Stimulated activated CD4-positive, alpha-beta T cell treated with anti-CD3 and anti-CD28 coated beads, TNF-alpha, amount 100 ng/mL, for 1 hour (primary cell): ENCODE measurements at places on chromosomes 3 and 15.
A peak's percentile ranks its signal among the peaks of the same experiment; 100 is the strongest.

GRCh38 chr3:108346301-108347227, 50.2 kb downstream of the HHLA2 start:
- DNase-seq = no peak

DNA sequence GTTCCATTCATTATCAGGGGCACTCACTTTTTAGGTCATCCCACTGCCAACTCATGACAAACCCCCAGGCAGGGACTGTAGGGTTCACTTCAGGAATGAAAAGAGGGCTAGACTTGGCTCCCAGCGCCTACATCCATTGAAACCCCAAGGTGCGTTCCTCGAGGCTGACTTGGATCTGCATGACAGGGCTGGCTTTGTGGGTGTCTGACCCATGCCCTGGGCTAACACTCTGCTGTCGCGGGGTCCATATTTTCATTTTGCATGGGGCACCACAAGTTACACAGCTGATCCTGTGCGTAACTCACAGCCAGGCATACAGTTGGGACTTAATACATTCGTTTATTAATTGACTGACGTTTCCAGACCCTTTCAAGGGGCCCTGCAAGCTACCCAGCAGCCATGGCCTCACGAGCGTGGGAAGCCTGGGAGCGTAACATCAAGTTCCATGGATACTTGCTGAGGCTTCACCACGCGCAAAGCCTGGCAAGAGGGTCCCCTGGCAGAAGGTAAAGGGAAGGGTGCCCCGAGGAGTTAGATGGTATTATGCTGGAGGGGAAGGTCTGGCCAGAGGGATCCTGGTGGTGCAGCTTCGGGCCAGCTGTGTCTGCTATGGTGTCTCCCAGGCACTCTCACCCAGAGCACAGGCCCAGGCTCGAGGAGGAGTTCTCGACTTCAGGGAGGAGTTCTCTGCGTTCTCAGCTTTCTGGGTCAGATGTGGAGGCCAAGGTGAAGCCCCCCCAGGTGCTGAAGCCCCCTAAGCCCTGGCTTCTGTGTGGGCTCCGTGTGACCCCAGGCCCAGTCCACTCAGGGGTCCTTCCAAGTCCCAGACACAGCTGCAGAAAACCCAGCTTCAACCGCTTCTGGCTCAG, 85.4 kb downstream of the ADAMTS17 start:
- DNase-seq = no peak

GRCh38 chr3:2713923-2714322, 396.3 kb downstream of the IL5RA start:
- no peak for DNase-seq

GRCh38 chr3:11346416-11346815, 74.2 kb downstream of the ATG7 start:
- no peak for DNase-seq

DNA sequence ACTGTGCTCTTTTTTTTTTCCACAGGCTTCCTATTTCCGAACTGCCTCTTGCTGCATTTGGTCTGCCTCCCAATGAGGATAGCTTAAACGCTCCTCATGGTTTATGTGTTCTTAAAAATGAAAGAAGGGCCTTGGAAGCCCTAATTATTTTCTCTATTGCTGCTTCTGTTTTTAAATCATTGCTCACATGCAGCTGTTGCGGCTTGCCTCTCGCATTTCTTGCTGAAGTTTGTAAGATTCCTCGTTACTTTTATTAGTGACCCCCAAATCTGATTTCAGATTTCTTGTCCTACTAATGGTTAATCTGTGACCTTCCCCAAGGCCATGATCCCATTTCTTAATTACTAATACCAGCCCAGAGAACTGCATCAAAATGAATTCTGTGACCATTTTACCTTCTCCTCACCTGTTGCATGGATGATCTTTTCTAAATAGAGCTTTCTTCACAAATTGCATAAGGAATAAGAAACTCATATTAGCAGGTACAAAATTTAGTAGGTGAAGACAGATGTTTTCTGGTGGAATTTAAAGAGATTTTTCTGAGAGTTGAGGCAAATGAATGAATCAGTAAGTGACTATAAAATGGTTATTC, 1.8 kb downstream of the UBE2E1 start:
- no peak for DNase-seq

- DNase-seq = no peak
These were observed 601.7 kb upstream of the ZNF717 start for GRCh38 chr3:76387000-76387399.

DNA sequence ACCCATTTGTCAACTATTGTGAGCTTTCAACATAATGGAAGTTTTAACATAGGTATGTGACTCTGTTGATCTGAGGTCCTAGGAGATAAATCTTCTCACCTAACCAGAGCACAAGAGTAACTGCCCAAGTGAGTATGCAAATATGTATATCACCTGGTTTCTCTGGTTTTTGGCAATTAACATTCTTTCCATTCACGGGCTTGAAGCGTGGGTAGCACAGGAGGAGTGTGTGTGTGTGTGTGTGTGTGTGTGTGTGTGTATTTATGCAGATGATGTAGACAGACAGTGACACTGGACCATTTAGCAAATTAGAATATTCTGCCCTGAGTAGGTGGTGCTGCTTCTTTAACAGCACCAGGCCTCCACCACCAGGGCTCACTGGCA, 15.0 kb downstream of the EPHB1 start:
- DNase-seq = no peak

DNA sequence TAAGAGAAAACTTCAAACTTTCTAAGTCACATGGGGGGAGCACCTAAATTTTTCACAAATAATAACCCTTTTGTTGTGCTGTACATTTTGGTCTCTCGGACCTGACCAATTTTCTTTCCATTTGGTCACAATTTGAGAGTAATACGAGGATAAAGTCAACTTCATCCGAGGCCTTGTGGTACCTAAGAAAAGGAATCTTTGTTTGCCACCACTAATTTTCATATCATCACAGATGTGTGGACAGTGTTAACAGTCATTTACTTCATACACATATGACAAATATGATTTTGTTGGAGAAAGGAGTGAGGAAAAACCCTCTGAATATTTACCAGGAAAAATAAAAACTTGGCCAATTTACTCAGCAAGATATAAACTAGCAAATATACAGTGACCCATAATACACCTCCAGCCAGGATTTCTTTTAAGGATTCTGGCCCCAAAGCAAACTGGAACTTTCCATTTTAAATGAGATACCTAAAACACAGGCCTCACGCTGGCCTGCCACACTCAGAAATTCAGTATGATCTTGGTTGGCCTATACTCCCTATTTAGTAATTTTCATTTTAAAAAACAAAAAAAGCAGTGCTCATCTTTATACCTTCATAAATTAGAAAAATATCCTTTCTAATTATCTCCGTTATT, 40.7 kb downstream of the VGLL4 start:
- no peak for DNase-seq

DNA sequence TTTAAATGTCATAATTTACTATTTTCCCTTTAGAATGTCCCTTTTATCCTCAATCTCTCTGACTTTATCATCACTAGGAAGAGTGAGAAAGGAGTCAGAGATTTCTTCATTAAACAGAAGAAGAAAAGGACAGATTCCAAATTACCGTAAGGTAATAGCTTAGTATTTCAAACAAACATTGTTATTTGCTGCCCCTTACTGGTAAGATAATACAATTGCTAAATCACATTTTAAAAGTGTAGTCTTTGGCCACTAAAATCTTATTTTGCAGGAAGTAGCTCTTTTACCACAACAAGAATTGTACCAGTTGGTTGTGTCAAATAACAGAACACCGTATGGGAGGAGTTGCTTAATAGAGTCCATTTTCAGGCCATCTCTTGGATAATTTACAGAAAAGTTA, 53.7 kb downstream of the CGGBP1 start:
- DNase-seq = no peak

DNA sequence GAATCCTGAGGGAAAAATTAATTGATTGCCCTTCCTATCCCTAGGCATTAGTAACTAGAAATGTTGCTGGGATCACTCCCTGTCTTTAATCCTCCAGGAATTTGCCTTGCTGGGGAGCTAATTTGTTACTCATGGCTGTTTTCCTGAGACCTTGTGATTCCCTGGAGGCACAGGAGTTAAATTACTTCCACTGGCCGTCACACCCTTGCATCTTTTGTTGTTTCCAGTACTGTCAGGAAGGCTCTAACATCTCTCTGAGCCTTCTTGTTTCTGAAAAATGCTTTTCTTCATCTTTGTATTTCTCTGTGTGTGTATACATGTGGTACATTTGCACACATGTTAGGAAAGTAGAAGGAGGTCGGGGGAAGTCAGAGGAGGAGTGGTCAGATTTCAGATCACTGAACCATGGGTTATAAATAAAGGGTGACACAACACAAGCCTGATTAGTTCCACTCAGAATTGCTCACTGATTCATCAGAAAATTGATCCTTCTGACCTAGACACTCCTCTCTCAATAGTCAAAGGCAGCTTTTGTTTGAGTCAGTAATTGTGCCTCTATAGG, 23.5 kb upstream of the LRRFIP2 start:
- DNase-seq = no peak

DNA sequence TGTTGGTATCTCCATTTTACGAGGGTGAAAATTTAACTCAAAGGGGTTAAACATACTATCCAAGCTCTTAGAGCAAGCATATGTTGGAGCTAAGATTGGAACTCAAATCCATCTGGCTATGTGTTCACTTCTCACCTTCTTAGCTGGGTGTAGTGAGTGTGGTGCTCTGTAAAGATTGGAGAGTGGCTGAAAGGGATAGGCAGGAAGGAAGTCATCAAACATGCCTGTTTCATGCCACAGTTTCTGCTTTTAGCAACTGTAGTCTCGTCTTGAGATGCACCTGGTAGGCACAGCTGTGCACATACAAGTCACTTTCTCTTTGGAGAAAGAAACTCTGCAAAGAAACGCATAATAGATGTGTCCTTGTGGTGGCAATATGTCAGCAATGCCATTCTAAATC, 189.1 kb upstream of the MDFIC2 start:
- no peak for DNase-seq

GRCh38 chr3:33787328-33788009, 11.0 kb upstream of the PDCD6IP start:
- peak; percentile 22 for DNase-seq

DNA sequence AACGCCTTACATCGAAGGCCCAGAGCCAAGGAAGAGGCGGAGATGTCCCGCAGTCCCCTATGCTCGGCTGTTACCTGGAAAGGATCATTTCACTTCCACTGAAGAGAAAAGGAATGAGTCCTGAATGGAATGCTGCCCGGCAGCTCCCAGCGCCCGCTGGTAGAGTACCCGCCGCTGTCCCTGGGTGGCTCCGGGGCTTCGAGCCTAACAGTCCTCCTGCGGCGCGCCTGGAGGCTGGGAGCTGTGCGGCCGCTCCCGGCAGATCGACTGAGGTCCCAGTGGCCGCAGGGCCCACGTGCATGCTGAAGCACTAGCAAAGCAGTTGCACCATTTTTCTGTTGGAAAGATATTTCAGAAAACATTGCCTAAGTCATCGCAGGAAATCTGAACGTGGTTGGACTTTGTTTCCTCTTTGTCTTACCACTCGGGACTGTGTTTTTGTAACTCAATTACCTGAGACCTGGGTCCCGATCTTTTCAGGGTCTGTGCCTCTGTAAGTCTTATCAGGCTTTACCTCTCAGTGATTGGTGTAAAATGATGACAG, 984 bp downstream of the RNU6-1 start:
- DNase-seq = no peak

DNA sequence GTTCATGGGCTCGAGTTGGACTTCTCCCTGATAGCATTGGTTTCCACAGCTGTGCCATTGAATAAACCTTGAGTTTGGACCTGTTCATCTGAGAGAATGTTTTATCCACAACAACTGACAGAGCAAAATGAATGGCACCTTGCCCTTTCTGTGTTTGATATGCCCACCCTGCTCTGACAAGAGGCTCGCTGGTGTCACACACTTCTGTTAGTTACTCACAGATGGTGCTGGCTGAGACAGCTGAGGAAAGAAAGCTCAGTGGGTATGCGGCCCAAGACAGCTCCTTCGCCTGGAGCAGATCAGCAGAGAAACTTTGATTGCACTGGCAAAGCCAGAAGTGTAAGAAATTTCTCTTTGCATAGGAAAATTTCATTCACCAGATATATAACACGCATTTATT, 2.5 kb upstream of the CAPN3 start:
- no peak for DNase-seq

DNA sequence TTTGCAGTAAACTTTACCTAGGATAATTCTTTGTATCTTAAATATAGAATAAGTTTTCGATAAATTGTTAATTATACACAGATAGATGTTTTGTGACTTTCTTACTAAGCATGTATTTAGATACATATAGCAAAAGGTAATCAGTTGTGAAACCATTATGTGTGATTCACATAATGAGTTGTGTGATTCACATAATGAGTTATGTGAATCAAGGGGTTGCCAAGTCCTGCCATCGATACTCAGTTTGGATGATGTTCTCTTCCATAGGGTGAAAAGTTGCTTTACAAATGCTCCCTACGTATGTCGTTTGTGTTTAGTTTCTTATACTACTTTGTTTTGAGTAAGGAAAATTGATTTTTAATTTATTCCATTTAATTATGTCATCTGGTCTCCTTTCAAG, 682.1 kb downstream of the MECOM start:
- DNase-seq = no peak

DNA sequence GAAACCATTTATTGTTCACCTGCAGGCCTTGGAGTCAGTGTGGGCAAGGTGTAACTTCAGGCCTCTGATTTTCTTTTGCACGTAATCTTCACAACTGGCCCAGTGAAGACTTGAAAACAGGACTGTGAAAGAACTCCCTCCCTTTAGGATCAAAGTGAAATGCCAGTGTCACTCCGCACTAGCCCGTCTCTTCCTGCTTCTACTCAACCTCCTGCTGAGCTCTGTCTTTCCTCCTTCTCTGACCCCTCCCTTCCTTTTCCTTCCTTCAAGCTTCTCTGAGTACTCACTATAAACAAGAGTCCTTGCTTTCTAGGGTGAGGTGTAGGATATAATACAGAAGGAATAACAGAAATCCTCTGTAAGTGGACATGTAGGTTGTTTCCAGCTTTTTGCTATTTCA, 28.5 kb downstream of the TMEM41A start:
- DNase-seq = no peak

DNA sequence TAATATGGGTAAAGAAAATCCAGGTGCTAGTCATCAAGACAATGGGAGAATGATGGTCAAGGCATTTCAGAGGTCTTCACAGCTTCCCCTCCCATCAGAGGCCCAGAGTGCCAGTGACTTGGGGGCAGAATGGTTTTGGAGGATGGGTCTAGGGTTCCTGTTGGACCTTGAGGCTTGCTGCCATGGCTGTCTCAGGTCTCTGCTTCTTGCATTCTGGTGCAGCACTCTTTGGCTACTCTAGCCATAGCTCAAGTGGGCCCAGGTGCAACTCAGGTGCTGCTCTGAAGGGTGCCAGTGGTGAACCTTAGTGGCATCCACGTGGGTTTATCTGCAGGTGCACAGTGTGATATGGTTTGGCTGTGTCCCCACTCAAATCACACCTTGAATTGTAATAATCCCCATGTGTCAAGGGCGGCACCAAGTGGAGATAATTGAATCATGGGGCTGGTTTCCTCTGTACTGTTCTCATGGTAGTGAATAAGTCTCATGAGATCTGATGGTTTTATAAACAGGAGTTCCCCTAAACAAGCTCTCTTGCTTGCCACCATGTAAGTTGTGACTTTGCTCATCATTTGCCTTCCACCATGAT, 48.5 kb upstream of the PEX5L start:
- no peak for DNase-seq

DNA sequence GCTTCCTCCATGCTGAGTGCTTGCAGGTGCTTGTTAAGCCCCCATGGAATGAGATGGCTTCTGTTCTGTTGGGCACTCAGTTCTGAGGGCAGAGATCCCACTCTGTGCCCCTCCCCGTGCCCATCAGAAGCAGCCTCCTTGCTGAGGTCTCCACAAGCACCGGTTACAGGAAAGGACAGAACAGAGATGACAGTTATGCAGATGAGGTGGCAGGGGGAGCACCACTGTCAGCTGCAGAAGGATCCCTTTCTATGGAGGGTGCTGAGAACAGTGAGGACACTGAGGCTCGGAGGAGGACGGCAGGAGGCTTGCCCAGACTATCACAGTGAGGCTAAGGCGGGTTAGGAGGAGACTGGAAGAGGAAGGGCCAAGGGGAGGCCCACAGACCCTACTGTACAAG, 12.4 kb downstream of the CACNA2D2 start:
- no peak for DNase-seq
